ENCODE measurements at places on chromosomes 7 and 10.

DNA sequence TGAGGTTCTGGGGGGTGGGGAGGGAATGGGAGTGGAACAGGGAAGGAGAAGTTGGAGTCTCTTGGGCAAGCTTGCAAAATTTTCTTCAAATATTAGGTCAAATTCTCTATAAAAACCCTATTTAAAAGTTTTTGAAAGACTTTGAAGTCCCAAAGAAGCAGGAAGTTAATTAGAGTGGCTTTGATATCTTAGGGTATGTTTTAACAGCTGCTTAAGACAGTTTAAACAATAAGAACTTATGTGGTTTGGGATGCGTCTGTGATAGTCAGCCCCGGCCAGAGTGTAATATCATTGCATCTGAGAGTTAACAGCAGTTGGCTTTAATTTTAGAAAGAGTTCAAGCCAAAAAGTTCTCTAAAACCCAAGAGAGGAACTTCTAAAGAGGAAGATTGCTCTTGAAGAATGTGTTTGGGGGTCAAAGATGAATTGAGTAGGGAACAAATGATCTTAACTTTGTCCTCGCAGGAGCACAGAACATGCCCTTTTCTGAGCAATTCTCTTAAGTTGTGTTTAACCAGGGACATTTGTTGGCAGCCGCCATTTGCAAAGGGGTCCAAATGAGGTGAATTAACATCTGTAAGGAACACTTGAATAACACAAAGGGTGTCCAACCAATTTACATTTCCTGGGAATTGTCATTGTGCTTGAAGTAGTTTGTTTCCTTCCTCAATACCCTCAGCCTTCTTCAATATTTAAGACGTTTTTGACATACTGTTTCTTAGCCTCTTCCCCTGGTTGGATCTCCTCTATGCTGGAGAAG lies 182.4 kb downstream of the PTEN start:
- DNase-seq, result no peak

- DNase-seq, result no peak
Observed at GRCh38 chr10:11672836-11673235, 61.4 kb upstream of the USP6NL start.

- no peak for DNase-seq
Observed at GRCh38 chr10:128421371-128422160, 295.3 kb upstream of the MKI67 start.

- no peak for DNase-seq
Observed at GRCh38 chr10:114436941-114437340, 32.6 kb upstream of the AFAP1L2 start.

DNA sequence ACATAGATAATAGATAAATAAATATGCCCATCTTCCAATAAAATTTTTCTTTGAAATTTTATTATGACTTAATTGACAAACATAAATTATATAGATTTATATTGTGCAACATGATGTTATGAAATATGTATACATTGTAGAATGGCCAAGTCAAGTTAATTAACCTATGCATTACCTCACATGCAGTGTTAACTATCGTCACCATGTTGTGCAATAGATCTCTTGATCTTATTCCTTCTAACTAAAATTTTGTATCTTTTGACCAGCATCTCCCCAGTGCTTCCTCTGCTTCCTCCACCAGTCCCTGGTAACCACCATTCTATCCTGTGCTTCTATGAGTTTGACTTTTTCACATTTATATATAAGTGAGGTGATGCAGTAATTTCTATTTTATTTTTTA lies 259.6 kb downstream of the SUGCT start:
- DNase-seq, result no peak

GRCh38 chr7:107355616-107356015 lies 114.2 kb upstream of the GPR22 start:
- no peak for DNase-seq

DNA sequence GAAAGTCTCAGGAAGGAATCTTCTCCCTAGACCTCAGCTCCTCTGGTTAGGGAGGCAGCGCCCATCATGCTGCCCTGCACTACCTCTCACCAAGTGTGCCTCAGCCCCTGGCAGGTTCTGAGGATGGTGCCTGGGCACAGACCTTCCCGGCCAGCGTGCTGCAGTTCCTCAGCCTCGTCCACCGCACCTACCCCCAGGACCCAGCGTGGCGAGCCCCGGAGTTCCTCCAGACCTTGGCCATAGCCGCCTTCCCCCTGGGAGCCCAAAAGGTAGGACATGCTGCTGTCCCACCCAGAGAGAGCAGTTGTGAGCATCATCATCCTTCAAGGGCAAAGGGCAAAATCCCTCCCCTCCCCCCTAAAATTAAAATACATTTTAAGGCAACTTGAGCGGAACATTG lies 122.5 kb downstream of the LRRC18 start:
- DNase-seq, result no peak

DNA sequence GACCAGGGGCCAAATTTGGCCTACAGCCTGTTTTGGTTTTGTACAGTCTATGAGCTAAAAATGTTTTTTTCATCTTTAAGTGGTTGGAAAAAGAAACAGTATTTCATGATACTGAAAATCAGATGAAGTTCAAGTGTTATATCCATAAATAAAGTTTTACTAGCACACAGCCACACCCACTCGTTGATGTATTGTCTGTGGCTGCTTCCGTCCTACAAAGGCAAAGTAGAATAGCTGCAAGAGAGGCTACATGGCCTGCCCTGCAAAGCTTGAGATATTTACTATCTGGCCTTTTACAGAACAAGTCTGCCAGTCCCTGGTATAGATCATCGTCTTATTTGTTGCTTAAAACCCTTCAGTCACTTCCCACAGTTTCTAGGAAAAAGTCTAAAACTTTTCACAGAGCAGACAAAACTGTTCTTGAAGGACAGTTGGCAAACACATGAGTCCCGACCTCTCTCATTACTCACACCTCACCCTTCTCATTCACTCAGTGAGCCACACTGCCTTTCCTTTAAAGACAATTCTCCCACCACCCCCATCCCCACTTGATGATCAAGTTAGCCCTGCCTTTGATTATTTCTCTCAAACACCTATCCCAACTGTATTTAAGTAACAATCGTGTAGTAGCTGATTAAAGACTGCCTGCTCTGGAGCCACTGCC lies 9.9 kb downstream of the RHEB start:
- no peak for DNase-seq

DNA sequence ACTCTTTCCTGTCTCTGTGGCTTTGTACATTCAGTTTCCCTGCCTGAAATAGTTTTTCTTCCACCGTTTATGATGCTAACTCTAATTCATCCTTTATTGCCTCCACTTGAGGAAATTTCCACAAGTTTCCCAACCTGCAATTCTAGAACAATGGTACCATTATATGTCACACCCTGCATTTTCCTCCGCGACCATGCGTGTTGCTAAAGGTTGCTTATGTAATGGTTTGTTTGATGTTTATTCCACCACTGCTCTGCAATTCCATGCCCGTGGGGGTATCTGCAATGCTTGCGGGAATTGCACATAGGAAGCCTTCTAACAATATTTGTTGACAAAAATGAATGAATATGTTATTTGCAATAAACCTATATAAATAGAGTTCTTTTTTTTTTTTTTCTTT lies 69.5 kb upstream of the ST8SIA6 start:
- no peak for DNase-seq

GRCh38 chr10:84329986-84330651 lies 1.7 kb downstream of the CCSER2 start:
- DNase-seq, result peak; percentile 22

- peak; percentile 66 for DNase-seq
Observed at GRCh38 chr10:63236113-63236935, 103.2 kb downstream of the NRBF2 start.

GRCh38 chr10:70809726-70810125 lies 6.0 kb upstream of the SGPL1 start:
- no peak for DNase-seq

DNA sequence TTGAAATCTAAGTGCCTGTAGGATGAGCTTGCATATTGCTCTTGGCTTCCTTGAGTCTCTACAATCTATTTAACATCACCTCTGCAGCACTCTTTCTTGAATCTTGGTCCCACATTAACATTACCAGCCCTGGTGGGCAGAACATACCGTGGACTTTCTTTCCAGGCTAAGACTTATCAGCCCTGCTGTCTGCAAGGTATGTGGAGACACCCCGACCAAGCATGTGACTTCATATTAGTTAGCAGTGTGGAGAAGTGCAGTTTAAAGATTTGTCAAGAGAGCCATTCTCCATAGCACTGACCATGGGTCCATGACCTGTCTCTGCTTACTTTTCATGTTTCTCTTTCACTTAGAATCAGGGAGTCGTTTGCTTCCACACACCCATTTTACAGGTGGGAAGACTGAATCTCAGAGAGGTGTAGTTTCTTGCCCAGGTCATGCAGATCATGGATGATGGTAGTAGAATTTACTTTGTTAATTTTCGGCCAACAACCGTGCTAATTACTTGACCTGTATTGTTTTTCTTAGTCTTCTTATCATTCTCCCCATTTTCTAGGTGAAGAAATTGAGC lies 6.0 kb downstream of the CCNY start:
- DNase-seq, result no peak

DNA sequence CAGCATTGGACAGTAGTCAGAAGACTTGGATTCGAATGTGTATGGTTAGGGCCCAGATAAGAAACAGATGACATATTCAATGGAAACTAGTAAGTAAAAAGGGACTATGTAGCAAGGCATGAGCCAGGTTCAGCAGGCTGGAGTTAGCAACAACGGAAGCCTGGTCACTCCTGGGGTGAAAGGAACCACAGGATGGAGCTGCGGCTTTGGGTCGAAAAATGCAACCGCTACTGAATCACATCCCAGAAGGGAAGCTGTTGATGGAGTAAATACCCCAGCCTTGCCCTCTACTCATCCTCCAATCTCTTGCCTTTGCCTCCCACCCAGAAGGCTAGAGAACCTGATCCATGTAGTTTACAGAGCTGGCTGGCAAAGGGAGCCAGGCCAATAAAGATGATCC lies 37.5 kb upstream of the EGR2 start:
- no peak for DNase-seq

DNA sequence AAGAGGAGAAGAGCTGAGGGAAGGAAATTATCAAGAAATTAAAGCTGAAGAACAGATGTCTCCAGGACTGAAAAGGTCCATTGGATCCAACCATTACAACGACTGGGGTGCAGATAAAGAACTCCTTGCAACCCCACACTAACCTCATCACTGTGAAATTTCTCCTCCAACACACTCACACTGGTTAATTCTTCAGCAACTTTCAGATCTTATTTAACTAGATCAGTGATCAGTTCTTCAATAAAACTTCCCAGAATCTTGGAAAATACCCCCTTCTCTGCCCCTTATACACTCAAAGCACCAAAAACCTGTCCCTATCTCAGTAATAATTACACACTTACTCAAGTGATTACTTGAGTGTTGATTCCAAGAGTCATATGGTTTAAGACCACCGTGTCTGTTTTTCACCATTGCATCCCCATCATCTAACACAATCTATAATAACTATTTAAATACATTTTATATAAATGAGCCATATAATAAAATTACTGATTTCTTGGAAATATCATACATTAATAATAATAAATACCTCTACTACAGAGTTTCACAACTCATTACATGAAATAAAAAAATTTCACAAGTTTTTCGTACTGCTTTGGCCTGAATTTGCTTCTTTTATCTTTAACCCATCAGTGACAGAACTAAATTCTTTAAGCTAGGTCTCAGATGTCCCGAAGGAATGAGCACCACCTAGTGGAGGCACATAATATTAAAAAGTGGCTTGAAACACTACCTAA lies 123.7 kb downstream of the MPP7 start:
- peak; percentile 73 for DNase-seq

DNA sequence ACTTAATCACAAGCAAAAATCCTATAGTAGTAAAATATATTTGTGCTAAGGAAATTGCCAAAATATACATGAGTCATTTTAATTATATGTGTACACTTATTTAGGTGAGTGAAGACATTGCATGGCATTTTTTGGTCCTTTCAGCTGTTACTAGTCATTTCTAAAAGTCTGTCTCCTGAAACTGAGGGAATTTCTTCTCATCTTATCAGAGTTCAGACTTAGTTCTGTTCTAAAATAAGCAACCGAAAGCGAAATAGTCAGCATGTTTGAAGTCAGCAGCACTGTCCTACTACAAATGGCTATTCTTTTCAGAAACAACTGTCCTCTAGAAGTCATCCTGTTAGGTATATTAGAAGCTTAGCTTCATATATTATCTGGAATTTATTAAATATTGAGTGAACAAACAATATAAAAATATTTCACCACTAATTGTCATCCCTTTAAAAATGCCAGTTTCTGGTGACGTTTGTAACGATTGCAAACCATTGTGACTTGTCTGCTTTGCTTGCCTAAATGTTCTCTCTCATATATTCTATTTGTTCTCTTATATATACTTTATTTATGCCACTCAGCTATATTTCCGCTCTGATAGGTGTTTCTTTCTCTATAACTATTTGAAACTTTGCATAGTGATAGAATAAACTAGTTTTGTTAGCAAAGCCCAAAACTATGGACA lies 227.4 kb upstream of the KAT6B start:
- DNase-seq, result no peak

GRCh38 chr7:117277576-117277975 lies 45.3 kb downstream of the WNT2 start:
- no peak for DNase-seq

- no peak for DNase-seq
Observed at GRCh38 chr10:21069929-21070700, 173.0 kb upstream of the NEBL start.

- no peak for DNase-seq
Observed at GRCh38 chr10:20473023-20473760, 423.9 kb downstream of the NEBL start.

- no peak for DNase-seq
Observed at GRCh38 chr10:31396376-31396775, 77.4 kb downstream of the ZEB1 start.

DNA sequence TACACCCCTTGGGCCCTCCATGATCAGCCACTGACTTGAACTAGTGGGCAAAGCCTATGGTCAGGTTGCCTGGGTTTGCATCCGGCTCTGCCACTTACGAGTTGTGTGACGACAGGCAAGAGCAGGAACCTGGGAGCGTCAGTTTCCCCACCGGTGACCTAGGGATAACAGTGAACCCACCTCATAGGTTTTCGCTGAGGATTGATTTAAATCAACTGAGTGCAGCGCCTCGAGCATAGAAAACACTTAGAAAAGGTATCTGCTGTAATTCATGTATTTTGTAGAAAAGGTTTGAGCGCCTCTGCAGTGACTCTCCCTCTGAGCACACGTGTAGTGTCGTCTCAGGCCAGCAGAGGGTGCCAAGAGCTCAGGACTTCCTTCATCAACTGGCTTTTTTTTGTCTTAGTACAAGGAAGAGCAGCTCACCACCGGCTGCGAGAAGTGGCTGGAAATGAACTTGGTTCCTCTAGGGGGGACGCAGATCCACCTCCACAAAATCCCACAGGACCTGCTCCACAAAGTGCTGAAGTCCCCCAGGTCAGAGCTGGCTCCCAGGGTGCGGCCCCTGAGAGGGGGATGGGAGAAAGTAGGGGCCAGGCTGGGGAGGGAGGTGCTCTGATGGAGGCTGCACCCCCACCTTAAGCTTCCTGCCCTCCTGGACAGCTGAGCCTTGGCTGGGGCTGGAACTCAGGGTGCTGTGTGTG lies 27.7 kb downstream of the BTBD16 start:
- DNase-seq, result peak; percentile 85

DNA sequence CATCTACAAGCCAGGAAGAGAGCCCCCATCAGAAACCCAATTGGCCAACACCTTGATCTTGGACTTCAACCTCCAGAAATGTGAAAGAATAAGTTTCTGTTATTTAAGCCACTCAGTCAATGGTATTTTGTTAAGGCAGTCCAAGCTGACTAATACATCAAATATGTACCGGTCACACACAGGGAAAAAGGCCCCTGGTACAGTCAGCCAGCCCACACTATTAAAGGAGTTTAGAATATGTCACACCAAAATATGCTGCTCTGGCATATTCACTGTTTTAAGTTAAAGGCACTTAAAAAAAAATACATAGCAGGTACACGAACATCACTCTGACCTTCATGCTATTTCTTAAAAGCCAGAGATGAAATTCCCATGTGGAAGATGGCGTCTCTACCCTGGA lies 15.2 kb upstream of the CDCA7L start:
- no peak for DNase-seq

All from NAMALWA (cell line).